Smooth muscle cell of the pulmonary artery (primary cell): ENCODE measurements at places on chromosomes 13 and 19. TPM values are rescaled to one million over a fixed set of nuclear protein-coding genes. Genes with fewer than 3 reads are reported as not detected.

LPAR6 gene
- total RNA-seq: 7.9 and 14.3 TPM in 2 replicates

PLPP2 gene
- 1.9 and 2.2 TPM in 2 replicates for total RNA-seq

EDDM13 gene
- total RNA-seq: not detected in 2 replicates

CACNG6 gene
- 0.13 and 0.43 TPM in 2 replicates for total RNA-seq

ICAM4 gene
- 0.10 and 0.52 TPM in 2 replicates for total RNA-seq

ZNF177 gene
- total RNA-seq: 1.3 and 2.0 TPM in 2 replicates

ZNF730 gene
- 0.17 and 0.26 TPM in 2 replicates for total RNA-seq

HSD17B14 gene
- 2.2 and 2.8 TPM in 2 replicates for total RNA-seq

SERPINE3 gene
- not detected in 2 replicates for total RNA-seq

ZNF93 gene
- total RNA-seq: 2.6 and 2.9 TPM in 2 replicates

ZNF568 gene
- 14.8 and 16.2 TPM in 2 replicates for total RNA-seq

MIA gene
- 0.33 TPM in 1 of 2 replicates, not detected in the other for total RNA-seq

ZNF575 gene
- 0.26 and 0.36 TPM in 2 replicates for total RNA-seq

CGB7 gene
- total RNA-seq: under 0.01 and 0.17 TPM in 2 replicates

ZNF814 gene
- total RNA-seq: 6.6 and 8.0 TPM in 2 replicates

TMC4 gene
- total RNA-seq: 0.20 TPM in 1 of 2 replicates, not detected in the other

PRR36 gene
- total RNA-seq: 0.10 TPM in 1 of 2 replicates, not detected in the other
